ENCODE measurements at places on chromosomes 12 and 14. TPM values are rescaled to one million over a fixed set of nuclear protein-coding genes. Genes with fewer than 3 reads are reported as not detected.

The CRACR2A gene
- total RNA-seq = 18.4 TPM

GRCh38 chr14:75515629-75515996, 6.7 kb upstream of the BATF start:
- H3K27ac ChIP-seq = no peak overlapping the region
- no peaks in the 10 kb centered on the region for H3K36me3 ChIP-seq
- no peak overlapping the region for H3K4me3 ChIP-seq
- H3K4me1 ChIP-seq = no peaks in the 10 kb centered on the region

DNA sequence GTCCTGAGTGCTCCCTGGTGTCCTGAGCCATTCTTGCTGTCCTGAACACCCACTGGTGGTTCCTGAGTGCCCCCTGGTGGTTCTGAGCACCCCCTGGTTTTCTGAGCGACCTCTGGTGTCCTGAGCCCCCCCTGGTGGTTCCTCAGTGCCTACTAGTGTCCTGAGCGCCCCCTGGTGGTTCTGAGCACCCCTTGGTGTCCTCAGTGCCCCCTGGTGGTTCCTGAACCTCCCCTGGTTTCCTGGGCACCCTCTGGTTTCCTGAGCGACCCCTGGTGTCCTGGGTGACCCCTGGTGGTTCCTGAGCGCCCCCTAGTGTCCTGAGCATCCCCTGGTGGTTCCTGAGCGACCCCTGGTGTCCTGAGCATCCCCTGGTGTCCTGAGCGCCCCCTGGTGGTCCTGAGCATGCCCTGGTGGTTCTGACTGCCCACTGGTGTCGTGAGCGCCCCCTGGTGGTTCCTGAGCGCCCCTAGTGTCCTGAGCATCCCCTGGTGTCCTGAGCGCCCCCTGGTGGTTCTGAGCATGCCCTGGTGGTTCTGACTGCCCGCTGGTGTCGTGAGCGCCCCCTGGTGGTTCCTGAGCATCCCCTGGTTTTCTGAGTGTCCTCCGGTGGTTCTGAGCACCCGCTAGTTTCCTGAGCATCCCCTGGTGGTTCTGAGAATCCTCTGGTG, 473.1 kb downstream of the TMEM121 start:
- no peak overlapping the region for H3K27ac ChIP-seq
- no peaks in the 10 kb centered on the region for H3K36me3 ChIP-seq
- H3K4me3 ChIP-seq = no peak overlapping the region

The IKZF4 gene
- total RNA-seq = 8.5 TPM

DNA sequence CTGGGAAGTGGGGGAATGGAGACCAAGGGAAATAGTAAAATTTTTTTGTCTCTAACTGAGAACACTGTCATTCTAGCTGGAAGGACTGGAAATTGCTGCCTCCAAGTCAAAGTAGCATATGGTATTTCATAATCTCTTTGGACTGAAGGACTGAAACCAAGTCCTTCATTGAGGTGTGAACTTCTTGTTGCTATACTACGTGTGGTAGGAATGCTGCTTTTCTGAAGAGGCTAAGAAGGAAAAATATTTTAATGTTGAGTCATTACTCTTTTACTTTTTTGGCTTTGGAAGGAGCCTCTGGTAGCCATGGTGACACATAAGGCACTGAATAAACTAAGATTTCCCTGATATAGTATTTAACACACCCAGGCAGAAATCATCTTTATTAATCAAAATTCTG, 465.4 kb downstream of the NPAS3 start:
- H3K4me3 ChIP-seq = no peak overlapping the region
- no peaks in the 10 kb centered on the region for H3K4me1 ChIP-seq
- DNase-seq = no peak
- H3K27me3 ChIP-seq = no peaks in the 10 kb centered on the region
- H3K27ac ChIP-seq = no peak overlapping the region

The RIPK3 gene
- not detected for total RNA-seq

The CAPS2 gene
- 18.3 TPM for total RNA-seq

GRCh38 chr12:64685050-64685449, 74.2 kb downstream of the GNS start:
- H3K27me3 ChIP-seq = no peaks in the 10 kb centered on the region
- H3K27ac ChIP-seq = no peak overlapping the region
- H3K36me3 ChIP-seq = peaks cover 10% of the 10 kb centered on the region
- no peak for DNase-seq

- no peak for DNase-seq
- no peaks in the 10 kb centered on the region for H3K4me1 ChIP-seq
Observed at GRCh38 chr14:20356422-20356821, 13.0 kb downstream of the PARP2 start.

The PAWR gene
- total RNA-seq = 106 TPM

DNA sequence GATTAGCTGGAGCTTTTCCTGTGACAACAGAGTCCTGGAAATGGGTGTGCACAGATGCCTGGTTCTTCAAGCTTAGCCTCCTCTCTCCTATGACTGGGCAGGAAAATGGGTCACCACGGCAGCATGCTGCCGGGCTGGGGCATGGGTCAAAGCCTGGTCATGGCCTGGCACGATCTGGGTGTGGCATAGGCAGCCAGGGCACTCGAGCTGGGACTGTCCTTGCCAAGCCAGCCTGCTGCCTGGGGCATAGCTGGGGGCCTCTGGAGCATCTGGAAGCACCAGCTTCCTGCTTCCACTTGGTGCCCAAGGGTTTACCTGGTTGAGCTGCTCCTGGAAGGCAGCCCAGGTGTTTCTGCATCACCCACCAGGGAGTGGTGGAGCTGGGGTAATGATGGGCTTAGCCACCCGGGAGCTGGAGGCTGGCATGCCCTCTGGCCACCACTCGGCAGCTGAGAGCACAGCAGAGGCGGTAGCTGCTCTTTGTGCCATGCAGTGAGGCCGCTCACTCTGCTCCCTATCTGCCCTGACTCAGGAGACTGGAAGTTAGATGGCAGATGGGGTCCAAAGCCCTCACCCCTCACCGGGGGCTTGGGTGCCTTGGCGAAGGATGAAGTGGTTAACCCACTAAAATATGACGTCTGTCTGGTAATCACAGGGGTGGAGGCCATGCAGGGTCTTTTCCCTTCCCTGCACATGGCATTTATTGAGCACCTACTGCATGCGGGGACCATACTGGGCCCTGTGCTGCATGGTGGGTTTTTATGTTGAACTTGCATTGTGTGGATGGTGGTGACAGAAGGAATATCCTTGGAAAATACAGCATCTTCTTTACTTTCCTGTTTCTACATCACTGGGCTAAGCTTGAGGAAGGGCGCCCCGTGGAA, 1.7 kb downstream of the OTUB2 start:
- H3K36me3 ChIP-seq = no peaks in the 10 kb centered on the region
- no peaks in the 10 kb centered on the region for H3K27me3 ChIP-seq
- H3K27ac ChIP-seq = peak overlapping the region; percentile 11

The CNTN1 gene
- 3.0 TPM for total RNA-seq

GRCh38 chr12:127280393-127281275, 986.3 kb upstream of the TMEM132C start:
- no peaks in the 10 kb centered on the region for H3K4me1 ChIP-seq
- no peak overlapping the region for H3K27ac ChIP-seq
- DNase-seq = peak; percentile 62

- H3K27ac ChIP-seq = peak overlapping the region; percentile 88
- H3K27me3 ChIP-seq = no peaks in the 10 kb centered on the region
- peaks cover 40% of the 10 kb centered on the region for H3K4me1 ChIP-seq
Observed at GRCh38 chr12:93785249-93786010, 108.3 kb downstream of the CRADD start.

The DLK1 gene
- 1.5 TPM for total RNA-seq

- H3K36me3 ChIP-seq = no peaks in the 10 kb centered on the region
- H3K27me3 ChIP-seq = peaks cover 30% of the 10 kb centered on the region
- no peak overlapping the region for H3K4me3 ChIP-seq
- no peaks in the 10 kb centered on the region for H3K4me1 ChIP-seq
- H3K27ac ChIP-seq = no peak overlapping the region
Observed at GRCh38 chr12:114439817-114440216, 33.9 kb upstream of the TBX5 start.

- peaks cover 17% of the 10 kb centered on the region for H3K36me3 ChIP-seq
- H3K4me1 ChIP-seq = no peaks in the 10 kb centered on the region
- no peak overlapping the region for H3K27ac ChIP-seq
- H3K27me3 ChIP-seq = no peaks in the 10 kb centered on the region
Observed at GRCh38 chr12:132056320-132056719, 87.8 kb downstream of the DDX51 start.

GRCh38 chr12:131672941-131673887, 37.7 kb upstream of the SFSWAP start:
- H3K27me3 ChIP-seq = peaks cover 10% of the 10 kb centered on the region
- no peaks in the 10 kb centered on the region for H3K4me1 ChIP-seq
- no peak overlapping the region for H3K27ac ChIP-seq
- no peak overlapping the region for H3K4me3 ChIP-seq

- DNase-seq = no peak
- H3K4me3 ChIP-seq = no peak overlapping the region
- H3K27me3 ChIP-seq = no peaks in the 10 kb centered on the region
- no peak overlapping the region for H3K27ac ChIP-seq
- H3K4me1 ChIP-seq = peaks cover 15% of the 10 kb centered on the region
Observed at GRCh38 chr12:7434670-7435069, 9.3 kb downstream of the CD163L1 start.

DNA sequence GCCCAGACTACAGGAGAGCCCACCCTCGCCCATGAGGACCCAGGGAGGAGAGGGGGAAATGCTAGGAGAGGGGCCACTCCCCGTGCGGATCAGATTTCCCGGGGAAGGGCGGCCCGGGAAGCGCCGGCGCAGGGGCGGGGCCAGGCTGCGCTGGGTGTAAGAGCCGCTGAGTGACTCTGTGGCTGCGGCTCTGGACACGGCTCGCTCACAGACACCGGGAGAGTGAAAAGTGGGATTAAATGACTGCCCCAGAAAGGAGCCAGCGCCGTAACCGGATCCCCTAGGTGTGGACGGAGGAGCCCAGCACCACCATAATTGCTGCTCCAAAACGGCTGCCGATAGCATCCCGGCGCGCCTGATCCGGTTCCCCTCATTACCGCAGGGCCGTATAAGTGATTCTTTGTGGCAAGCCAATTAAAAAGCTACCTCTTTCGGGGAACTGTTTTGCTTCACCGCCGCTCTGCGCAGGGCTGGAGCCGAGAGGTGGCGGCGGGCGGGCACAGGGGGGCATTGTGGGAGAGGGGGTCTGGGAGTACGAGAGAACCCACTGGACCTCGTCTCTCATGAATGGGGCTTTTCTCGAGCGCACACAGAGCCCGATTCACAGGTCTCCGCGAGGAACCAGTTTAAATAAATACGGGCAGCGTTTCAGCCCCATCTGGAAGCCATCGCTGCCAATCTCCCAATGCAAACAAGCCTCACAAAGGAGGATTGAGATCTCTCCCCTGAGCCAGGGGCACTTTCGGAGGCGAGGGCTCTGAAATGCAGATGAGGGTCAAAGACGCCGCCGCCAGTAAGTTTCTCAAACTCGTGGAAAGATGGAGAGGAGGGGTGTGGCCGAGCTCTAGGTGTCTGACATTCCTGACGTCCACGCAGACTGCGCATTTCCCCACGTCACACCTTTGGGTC, 2.5 kb downstream of the COL2A1 start:
- peak overlapping the region; percentile 64 for H3K4me3 ChIP-seq
- no peaks in the 10 kb centered on the region for H3K36me3 ChIP-seq

DNA sequence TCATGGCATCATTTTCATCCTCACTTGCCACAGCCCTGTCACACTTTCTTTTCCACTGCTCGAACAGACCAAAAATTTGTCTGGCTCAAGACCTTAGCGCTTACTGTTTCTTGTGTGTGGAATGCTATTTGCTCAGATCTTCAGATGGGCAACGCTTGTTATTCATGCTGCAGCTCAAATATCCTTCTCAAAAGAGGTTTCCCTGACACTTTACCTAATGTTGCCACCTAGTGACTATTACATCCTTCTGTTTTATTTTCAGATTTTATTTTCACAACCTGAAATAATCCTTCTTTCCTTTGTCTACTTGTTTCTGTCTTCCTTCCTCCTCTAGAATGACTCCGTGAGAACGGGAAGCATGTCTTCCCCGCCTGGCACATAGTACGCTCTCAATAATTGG, 5.6 kb downstream of the FBXO33 start:
- peaks cover 8% of the 10 kb centered on the region for H3K4me1 ChIP-seq
- no peak for DNase-seq
- no peaks in the 10 kb centered on the region for H3K36me3 ChIP-seq
- no peaks in the 10 kb centered on the region for H3K27me3 ChIP-seq
- no peak overlapping the region for H3K27ac ChIP-seq

DNA sequence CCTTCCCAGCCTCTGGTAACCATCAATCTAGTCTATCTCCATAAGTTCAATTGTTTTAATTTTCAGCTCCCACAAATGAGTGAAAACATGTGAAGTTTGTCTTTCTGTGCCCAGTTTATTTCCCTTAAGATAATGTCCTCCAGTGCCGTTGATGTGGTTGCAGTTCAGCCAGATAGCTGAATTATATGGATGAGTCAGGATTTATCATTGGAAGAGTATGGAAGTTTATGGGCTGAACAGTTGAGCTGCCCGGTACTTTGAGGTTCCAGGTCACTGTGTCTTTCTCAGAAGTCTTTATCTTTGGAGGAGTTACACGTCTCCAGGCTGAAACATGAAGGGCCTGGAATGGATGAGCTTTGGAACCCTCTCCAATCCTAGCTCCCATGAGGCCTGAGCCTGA, 120.1 kb downstream of the ASCL4 start:
- peaks cover 12% of the 10 kb centered on the region for H3K27me3 ChIP-seq
- no peaks in the 10 kb centered on the region for H3K4me1 ChIP-seq
- DNase-seq = no peak
- no peak overlapping the region for H3K4me3 ChIP-seq

- no peaks in the 10 kb centered on the region for H3K4me1 ChIP-seq
- H3K27me3 ChIP-seq = no peaks in the 10 kb centered on the region
- no peak overlapping the region for H3K4me3 ChIP-seq
- peaks cover 63% of the 10 kb centered on the region for H3K36me3 ChIP-seq
- no peak overlapping the region for H3K27ac ChIP-seq
- DNase-seq = no peak
Observed at GRCh38 chr12:49762468-49762847, 21.1 kb downstream of the TMBIM6 start.

GRCh38 chr14:64912261-64912660, 2.0 kb upstream of the CHURC1 start:
- no peak overlapping the region for H3K27ac ChIP-seq
- no peaks in the 10 kb centered on the region for H3K27me3 ChIP-seq
- peaks cover 8% of the 10 kb centered on the region for H3K4me1 ChIP-seq
- H3K36me3 ChIP-seq = no peaks in the 10 kb centered on the region
- no peak overlapping the region for H3K4me3 ChIP-seq

The PLA2G1B gene
- 2.0 TPM for total RNA-seq

- H3K27ac ChIP-seq = peak overlapping the region; percentile 95
- no peaks in the 10 kb centered on the region for H3K27me3 ChIP-seq
- H3K36me3 ChIP-seq = peaks cover 2% of the 10 kb centered on the region
- peak overlapping the region; percentile 86 for H3K4me3 ChIP-seq
Observed at GRCh38 chr12:111841236-111841749, 735 bp upstream of the MAPKAPK5 start.

GRCh38 chr12:114123108-114123507, 157.0 kb upstream of the RBM19 start:
- no peak for DNase-seq
- H3K4me3 ChIP-seq = no peak overlapping the region

GRCh38 chr14:52911904-52912303, 38.9 kb downstream of the FERMT2 start:
- H3K36me3 ChIP-seq = no peaks in the 10 kb centered on the region
- H3K4me3 ChIP-seq = no peak overlapping the region
- no peak overlapping the region for H3K27ac ChIP-seq
- no peaks in the 10 kb centered on the region for H3K27me3 ChIP-seq

- no peak overlapping the region for H3K4me3 ChIP-seq
- no peaks in the 10 kb centered on the region for H3K27me3 ChIP-seq
- no peaks in the 10 kb centered on the region for H3K36me3 ChIP-seq
- H3K27ac ChIP-seq = no peak overlapping the region
- H3K4me1 ChIP-seq = no peaks in the 10 kb centered on the region
- no peak for DNase-seq
Observed at GRCh38 chr14:105074601-105075053, 9.4 kb upstream of the GPR132 start.

GRCh38 chr14:90408713-90409112, 11.9 kb downstream of the CALM1 start:
- H3K4me1 ChIP-seq = peaks cover 8% of the 10 kb centered on the region
- no peaks in the 10 kb centered on the region for H3K27me3 ChIP-seq
- peaks cover 18% of the 10 kb centered on the region for H3K36me3 ChIP-seq
- no peak for DNase-seq
- H3K4me3 ChIP-seq = no peak overlapping the region
